ENCODE measurements at places on chromosomes 1 and 21.
A peak's percentile ranks its signal among the peaks of the same experiment; 100 is the strongest.

DNA sequence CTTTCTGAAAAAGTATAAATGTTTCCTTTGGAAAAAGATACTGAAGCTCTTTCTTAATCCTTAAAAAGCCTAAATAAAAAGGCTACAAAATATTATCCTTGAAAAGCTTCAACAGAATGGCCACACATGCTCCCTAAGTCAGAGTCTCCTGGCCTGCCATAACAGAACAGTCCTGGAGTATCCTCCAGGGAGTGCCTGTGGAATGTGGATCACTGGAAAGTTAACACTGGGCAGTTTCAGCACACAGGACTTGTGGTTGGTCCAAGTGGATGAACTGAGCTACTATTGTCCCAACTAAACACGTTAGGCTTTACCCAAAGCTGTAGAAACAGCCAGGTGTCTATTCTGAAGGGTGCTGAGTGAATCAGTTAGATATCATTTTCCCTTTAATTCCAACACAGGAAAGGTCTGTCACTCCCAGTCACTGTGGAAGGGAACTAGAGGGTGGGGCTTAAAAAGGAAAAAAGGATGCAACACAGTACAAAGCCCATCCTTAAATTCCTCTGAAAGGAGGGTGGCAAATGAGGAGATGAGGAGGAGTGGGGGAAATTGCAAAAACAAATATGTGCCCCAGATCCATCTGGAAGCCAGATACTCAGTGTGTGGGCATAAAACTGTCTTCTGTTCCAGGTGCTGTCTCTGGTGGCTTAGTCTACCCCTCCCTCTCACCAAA, 196.3 kb upstream of the SPAG17 start:
- no peak for DNase-seq

- DNase-seq, result peak; percentile 37
These were observed 55.0 kb upstream of the PAX7 start for GRCh38 chr1:18575620-18576019.

- no peak for DNase-seq
These were observed 21.1 kb upstream of the CDK18 start for GRCh38 chr1:205483372-205483771.

DNA sequence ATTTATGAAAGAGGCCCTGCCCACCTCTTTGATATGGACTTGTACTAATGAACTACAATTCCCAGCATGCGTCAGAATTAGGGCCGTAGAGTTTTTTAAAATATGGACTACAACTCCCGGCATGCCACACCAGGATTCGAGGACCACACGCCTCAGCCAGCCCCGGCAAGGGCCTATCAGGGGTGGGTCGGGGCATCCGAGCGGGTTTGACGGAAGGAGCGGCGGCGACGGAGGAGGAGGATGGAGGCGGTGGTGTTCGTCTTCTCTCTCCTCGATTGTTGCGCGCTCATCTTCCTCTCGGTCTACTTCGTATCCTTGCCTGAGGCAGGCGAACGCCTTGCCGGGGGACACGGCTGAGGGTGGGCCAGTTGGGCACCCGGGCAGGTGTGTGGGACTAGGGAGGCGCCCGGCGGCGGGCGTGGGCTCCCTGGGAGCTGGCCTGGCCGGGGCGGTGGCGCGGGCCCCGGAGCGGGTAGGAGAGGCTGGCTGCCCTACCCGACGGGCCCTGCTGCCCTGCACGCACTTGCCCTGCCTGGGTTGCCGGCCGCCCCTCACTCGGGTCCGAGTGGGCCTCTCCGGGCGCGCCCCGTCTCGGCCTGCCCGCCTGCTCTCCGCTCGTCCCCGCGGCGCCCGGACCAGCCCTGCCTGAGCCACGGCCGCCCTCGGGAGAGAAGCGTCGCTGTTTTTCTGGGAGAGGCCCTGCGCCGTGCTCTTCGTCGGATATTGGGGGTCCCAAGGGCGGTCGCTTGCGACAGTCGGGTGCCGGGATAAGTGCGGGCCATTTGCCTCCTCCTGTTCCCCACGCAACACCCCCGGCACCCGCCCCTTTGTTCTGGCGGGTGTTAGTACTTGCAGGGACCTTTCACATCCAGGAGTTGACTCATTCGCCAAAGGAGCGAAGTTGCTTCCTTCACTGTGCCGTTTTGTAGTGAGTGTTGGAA, at the start of gene CNIH4:
Gene CNIH4 (plus strand): TSS at position 195 of the 941 bp plus-strand sequence. CDS start 46 bp downstream, at position 241.
- peak; percentile 95 for DNase-seq

- DNase-seq, result no peak
These were observed 7.4 kb downstream of the JAM2 start for GRCh38 chr21:25646474-25646873.

- no peak for DNase-seq
These were observed 87.9 kb upstream of the SERTAD4 start for GRCh38 chr1:210144736-210145135.

GRCh38 chr1:55860326-55860725, 645.2 kb upstream of the USP24 start:
- no peak for DNase-seq

DNA sequence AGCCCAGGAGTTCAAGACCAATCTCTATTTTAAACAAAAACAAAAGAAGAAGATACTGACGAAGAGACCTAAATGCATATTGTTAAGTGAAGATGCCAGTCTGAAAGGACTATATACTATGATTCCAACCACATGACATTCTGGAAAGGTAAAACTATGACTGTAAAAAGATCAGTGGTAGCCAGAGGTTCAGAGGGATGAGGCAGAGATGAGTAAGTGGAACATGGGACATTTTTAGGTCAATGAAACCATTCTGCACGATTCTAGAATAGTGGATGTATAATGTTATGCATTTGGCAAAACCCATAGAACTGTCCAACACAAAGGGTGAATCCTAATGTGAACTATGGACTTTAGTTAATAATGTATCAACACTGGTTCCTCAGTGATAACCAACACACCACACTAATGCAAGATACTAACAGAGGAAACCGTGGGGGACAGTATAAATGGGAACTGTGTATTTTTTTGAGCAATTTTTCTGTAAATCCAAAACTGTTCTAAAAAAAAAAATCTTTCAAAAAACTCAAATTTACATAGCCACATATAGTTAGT, 8.2 kb downstream of the RC3H1 start:
- DNase-seq, result no peak

- no peak for DNase-seq
These were observed 188.8 kb downstream of the TTLL7 start for GRCh38 chr1:83810144-83810543.

Measured in CD4-positive, alpha-beta T cell treated with Interleukin-1 beta for 1 hour (primary cell).